Caco-2 (cell line): ENCODE measurements at places on chromosomes 1 and 21.
A peak's percentile ranks its signal among the peaks of the same experiment; 100 is the strongest.

GRCh38 chr1:54487571-54488050 is 60.4 kb upstream of the ACOT11 start:
- no peak for DNase-seq

DNA sequence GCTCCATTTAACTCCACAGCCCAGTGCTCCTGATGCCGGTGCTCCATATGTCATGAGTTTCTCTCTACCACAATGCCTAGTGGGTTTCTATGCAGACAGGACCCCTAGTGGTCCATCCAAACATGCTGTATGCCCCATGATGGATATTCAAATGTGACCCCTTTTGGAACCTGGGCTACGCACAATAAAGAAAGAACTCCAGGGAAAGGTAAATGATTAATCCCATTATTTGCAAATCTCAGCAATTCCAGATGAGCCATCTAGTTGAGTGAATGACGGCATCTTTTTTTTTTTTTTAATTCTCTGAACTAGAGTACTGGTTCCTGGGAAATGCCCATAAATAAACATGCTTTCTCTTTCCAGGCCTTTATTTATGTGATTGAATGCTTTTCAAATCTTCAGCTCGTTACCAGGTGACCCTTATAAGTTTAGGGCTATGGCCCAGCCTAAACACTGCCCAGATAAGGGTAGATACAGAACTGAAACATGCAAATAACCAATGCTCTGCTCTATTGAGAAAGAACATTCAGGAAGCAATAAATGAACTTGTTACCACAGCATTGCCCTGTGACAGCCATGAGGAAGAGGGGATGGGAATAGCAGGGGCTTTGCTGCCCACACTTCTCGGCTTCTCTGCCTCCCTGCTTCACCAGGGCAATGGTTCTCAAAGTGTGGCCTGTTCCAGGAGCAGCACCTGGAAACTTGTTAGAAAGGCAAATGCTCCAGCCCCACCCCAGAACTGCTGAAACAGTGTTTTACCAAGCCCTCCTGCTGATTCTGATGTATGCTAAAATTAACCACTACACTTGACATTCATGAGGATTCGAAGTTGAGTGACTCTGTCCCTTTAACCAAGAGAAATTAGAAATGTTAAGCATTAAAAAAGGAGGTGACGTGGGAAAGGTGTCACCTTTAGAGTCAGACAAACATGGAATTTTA is 151.7 kb downstream of the SEC16B start:
- no peak for DNase-seq

DNA sequence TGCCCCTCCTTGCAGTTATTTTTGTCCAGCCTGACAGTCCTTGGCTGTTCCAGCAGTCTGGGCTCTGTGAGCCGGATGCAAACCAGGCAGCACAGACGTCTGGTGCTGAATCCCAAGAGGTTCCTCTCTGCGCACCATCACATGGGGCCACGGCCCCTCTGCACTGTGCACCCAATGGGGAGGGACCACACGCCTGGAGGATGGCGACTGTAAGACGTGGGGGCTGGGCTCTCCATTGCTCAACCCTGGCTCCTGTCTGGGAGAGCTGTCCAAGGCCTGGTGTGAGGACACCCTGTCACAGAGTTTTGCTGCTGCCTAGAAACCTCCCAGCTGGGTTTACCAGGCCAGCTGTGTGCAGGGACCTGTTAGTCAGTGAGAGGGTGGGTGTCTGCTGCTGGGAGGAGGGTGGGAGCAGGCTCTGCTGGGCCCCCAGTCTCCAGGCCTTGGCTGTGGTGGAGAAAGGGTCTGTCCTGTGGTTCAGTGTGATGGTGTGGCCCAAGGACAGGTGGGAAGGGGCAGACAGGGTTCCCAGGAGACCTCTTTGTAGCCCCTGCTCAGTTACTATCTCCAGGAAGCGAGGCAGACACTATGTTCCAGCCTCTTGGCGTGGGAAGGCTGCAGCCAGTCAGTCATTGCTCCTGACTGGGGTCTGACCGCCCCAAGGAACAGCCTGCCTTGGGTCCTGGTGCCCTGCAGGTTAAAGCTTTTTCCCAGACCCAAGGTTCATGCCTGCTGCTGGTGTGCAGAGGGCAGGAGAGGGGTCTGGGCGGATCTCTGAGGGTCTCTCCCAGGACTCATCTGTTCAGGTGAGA is 13.8 kb downstream of the HEYL start:
- DNase-seq, result no peak

DNA sequence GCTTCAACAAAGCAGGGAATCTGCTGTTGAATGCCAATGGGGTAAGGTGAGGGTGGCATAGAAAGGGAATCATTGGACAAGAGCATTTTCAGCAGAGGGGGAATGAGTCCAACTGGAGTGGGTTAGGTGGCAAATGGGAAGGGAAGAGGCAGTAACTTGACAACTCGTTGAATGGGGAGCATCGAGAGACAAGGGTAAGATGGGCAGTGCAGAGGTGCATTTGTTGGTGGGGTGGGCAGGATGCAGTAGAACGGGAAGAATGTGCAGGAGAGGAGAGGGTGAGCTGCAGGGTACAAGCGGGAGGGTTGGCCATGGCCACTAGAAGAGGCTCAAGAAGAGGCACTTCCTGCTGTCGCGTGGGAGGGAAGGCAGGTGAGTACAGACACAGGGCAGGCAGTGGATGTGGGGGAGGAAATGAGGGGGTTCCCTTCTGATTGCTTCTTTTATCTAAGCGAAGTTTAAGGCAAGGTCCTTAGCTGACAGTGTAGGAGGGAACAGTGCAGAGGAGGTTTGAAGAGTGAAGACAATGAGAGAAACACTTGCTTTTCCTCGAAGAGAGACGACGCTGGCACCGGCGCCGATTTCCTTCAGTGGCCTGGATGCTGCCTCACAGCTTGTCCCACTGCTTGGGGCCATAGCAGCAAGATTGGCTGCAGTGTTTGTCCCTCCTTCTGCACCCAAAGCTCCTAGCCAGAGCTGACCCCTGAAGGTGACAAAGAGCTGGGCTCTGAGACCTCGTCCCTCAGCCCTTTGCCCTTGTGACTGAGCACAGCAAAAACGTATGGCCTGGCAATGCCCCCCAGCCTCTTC is 3.2 kb upstream of the IKBKE start:
- no peak for DNase-seq

DNA sequence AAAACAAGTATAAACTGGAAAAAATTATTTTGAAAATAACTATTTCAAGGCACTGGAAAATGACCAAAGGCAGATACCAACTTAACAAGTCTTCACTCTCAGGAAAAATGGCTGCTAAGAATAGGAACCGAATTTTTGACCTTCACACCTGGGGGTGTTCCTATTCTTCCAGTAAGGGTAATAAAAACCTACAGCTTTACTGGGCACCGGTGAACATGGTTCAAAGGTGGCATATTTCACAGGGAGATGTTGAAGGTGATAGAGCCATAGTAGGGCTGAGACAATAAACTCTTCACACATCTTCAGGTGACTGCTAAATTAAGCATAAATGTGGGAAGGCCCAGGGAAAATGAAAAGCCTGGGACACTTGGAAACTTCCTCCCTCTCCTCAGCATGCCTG is 65.4 kb upstream of the IFFO2 start:
- DNase-seq, result no peak

DNA sequence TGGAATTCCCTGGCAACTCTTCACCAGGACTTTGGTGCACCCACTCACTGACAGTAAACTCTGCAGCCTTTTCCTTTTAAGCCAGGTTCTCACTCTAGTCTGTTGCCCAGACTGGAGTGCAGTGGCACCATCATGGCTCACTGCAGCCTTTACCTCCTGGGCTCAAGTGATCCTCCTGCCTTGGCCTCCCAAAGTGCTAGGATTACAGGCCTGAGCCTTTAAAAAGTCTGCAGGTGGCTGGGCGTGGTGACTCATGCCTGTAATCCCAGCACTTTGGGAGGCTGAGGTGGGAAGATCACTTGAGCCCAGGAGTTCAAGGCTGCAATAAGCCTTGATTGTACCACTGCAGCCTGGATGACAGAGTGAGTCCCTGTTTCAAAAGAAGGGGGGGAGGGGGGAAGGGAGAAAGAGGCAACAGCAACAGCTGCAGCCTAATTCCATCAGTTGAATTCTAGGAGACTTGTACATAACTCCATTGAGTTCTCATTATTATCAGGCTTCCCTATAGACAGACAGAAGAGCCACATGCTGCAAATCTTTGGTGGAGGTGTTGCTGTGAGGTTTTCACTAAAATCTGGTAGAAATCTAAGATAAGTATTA is 8.1 kb upstream of the HNRNPR start:
- DNase-seq, result no peak

- peak; percentile 27 for DNase-seq
Observed at GRCh38 chr1:10387677-10388386, 11.0 kb upstream of the PGD start.

GRCh38 chr21:45534636-45535331 is 7.5 kb downstream of the SLC19A1 start:
- no peak for DNase-seq

GRCh38 chr1:198107091-198107501 is 49.7 kb upstream of the NEK7 start:
- DNase-seq, result peak; percentile 78

- no peak for DNase-seq
Observed at GRCh38 chr1:26285366-26286063, 5.6 kb downstream of the SH3BGRL3 start.

- DNase-seq, result no peak
Observed at GRCh38 chr1:217311269-217311668, 319.6 kb downstream of the GPATCH2 start.

DNA sequence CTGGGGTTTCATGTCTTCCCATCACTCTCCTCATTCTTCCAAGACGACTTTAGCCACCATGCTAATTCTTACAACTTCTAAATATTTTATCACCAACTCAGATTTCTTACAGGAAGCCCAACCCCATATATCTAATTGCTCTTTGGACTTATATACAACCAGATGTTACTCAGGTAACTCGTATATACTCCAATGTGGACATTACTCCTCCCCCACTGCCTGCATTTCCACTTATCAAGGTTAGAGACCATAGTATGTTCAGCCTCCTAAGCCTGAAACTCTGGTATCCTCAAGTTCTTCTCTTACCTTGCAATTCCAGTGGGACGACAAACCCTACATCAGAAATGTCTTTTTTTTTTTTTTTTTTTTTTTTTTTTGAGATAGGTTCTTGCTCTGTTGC is 2.7 kb upstream of the RCC1 start:
- no peak for DNase-seq

DNA sequence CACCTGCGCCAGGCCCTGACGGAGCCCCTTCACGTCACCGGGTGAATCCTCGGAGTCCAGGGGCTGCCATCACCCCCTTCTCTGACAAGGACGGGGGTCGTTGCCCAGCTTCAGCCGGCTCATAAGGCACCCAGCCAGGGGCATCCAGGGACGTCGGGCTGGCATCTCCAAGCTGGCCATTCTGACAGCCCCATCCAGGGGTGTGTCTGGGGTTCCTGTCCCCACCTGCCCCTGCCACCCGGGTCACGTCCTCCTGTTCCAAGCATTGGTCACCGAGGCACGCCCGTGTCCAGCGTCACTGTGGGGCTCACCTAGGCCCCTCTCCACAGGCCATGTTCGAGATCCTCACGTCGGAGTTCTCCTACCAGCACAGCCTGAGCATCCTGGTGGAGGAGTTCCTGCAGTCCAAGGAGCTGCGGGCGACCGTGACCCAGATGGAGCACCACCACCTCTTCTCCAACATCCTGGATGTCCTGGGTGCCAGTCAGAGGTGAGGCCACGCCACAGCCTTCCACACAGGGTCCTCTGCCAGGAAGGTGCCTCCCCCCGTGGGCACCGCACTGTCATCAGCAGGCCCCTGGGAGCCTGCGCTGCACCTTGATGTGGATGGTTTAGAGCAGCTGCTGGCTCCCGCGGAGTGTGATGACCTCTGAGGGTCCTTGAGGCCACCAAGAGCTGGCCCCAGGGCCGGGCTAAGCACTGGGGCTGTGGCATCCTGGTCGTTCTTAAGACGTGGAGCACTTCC is 14.8 kb downstream of the ARHGEF16 start:
- no peak for DNase-seq

- DNase-seq, result no peak
Observed at GRCh38 chr1:90534116-90534515, 183.0 kb downstream of the BARHL2 start.

- no peak for DNase-seq
Observed at GRCh38 chr1:159999204-159999603, 32.6 kb downstream of the PIGM start.

- DNase-seq, result no peak
Observed at GRCh38 chr1:12345350-12346217, 115.8 kb downstream of the VPS13D start.
